NCI-H1436 treated with DMSO at 0.1 percent for 48 hours (cell line): ENCODE measurements at places on chromosomes 13 and 19.

GRCh38 chr19:18377026-18377425 lies 8.9 kb upstream of the GDF15 start:
- DNase-seq, result no peak

DNA sequence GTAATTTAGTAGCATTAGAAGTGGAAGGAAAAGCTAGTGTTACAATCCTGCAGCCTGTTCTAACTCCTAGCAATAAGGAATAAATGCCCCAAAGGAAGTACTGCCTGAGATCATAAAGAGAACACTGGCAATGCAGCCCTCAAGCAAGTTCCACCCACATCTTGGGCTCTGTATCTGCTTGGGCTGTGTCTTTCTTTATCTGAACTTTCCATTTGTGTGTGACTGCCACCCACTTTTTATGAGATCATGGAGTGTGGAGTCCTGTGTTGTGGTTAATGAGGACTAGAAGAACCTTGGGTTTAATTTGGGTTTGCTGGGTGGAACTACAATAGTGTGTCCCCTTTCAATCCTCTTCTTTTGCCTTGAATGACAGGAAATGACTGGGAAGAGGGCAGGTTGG lies 38.2 kb downstream of the RFXAP start:
- DNase-seq, result no peak

GRCh38 chr13:113207890-113208420 lies 514 bp downstream of the PCID2 start:
- DNase-seq, result no peak

- no peak for DNase-seq
Measured at GRCh38 chr13:30857018-30857417, 49.1 kb upstream of the MEDAG start.

DNA sequence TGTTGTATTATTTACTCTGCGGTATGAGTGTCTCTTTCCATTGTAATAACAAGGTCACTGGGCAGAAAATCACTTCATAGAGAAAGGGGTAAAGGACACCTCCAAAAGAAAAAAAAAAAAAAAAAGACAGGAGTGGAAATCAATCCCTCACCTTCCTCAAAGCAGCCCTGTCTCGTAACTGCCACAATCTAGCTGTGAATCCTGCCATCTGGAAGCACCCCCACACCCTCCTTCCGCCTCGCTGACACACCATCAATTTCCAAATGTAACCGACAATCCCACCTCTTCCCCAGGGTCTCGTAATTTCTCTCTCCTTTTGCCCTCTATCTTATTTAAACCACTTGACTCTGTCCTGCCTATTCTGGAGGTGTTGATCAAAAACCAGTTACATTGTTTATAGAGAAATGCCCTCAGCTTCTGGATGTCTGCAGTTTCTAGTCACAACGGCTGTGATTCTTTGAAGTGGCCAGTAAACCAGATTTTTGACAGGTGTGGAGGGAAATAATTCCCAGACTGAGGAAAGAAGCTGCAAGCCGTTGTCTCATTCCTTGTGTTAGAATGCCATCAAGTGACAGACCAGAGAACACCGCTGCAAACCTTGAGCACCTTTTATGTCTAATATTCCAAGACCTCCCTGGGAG lies 9.1 kb upstream of the POP4 start:
- DNase-seq, result no peak

GRCh38 chr13:45372189-45373161 lies 31.5 kb upstream of the TPT1 start:
- DNase-seq, result no peak

- DNase-seq, result no peak
Measured at GRCh38 chr13:37364007-37364406, 234.6 kb downstream of the POSTN start.

DNA sequence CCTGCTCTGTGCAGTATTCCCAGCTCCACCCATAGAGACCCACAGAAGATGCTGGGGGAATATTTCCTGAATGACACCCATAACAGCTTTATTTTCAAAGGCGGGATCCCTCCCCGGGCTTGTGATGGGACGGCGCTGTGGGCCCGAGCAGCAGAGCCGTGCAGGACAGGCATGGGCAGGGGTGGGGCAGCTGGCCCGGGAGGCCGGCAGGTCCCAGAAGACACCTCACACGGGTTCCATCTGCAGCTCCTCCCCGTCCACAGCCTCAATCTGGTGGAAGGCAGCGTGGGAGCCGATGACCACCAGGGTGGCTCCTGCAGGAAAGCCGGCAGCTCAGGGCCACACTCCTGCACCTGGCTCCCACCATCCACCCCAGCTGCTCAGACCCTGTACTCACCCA lies 2.5 kb downstream of the RABAC1 start:
- no peak for DNase-seq

DNA sequence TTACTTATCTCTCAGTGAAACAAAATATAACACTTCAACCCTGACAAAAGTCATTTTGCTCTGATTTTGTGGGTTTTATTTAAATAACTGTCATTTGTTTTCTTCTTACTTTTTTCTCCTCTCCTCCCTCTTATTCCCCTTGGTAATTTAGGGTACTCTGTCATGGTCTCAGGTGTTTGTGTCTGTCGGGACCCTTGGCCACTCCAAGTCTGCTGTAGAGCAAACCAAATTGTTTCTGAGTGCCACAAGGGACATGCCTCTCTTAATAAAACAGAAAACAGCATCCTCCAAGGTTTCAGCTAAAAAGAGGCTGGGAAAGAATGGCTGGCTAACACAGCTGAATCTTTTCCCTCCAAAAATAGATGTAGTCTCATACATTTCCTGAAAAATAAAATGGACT lies 573.1 kb upstream of the KLF12 start:
- no peak for DNase-seq

DNA sequence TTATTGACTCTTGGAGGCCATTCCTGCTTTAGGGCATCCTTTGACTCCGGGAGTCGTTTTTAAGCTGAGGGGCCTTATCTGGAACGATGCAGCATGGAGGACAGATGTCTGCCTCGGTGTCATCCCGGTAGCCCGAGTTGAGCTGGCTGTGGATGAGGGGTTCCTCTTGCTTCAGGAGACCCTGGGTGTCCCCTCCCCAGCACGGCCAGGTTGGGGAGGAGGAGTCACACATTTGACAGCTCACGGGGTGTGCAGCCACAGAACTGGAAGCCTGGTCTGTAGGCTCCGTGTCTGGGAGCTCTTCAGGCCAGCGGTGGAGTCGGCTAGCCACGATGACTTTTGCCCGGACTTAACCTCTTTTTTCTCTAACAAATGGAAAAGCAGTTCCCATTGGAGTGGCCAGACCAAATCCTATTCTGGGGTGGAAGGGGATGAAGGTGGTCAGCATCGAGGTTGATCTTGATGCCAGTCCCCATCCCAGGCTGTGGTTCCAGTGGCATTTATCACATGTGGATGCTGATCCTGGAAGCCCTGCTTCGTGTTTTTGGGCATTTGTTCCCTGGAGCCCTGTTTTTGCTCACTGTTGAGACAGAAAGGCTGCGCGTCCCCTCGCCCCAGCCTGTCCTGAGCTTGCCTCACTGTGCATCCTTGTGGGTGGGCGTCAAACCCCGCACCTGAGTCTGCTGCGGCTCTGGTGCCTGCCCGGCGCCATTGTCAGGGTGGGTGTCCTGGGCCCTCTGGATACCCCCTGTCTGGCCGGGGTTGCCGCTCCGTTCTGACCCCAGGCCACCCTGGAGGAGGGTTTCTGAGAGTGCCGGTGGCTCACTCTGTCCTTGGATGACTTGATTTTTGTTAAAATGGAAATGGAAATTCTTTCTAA lies 12.0 kb downstream of the TFDP1 start:
- no peak for DNase-seq

GRCh38 chr13:105291987-105292386 lies 1243.5 kb downstream of the EFNB2 start:
- DNase-seq, result no peak

DNA sequence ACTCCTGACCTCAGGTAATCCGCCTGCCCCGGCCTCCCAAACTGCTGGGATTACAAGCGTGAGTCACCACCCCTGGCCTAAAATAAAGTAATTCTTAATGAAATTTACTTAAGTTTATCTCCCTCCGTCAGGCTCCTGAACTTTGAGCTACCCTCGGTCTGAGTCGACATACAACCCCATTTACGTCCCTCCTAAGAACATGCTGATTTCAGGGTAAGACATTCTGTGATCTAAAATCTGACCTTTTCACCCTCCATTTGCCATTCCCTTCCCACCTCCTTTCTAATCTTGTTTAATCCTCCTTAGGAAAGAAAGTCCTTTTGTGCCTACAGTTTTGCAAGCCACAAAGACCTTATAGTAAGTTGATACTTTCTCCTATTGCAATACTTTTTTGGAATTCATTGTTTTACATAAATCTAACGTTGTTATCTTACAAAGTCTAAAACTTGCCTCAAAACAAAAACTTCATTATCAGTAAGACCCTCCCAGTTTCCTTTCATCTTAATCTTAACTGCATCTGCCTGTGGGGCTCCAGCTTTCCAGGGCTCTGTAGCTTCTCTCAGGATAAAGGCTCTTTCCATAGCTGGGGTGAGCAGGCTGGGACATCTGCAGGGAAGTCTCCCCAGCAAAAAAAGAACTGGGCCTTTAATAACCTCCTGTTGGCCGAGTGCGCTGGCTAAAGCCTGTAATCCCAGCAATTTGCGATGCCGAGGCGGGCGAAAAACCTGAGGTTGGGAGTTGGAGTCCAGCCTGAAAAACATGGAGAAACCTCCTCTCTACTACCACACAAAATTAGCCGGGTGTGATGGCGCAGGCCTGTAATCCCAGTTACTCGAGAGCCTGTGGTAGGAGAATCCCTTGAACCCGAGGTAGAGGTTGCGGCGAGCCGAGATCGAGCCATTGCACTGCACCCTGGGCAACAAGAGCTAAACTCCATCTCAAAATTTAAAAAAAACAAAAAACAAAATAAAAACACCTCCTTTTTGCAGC lies 143.1 kb downstream of the ZNF737 start:
- DNase-seq, result no peak

DNA sequence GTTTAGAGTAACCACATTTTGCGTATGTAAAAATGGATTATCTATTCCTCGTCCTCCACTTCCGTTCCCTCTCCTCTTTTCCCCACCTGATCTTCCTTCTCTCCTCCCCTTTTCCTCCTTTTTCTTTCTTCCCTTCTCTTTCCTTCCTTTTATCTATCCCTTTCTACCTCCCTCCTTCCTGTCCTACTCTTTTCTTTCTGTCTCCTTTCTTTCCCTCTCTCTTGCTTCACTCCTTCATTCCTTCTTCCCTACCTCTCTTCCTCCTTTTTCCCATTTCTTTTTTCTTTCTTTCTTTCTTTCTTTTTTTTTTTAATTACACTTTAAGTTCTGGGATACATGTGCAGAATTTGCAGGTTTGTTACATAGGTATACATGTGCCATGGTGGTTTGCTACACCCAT lies 688.4 kb upstream of the GPC6 start:
- no peak for DNase-seq

GRCh38 chr13:108104736-108105135 lies 110.6 kb downstream of the LIG4 start:
- DNase-seq, result no peak

DNA sequence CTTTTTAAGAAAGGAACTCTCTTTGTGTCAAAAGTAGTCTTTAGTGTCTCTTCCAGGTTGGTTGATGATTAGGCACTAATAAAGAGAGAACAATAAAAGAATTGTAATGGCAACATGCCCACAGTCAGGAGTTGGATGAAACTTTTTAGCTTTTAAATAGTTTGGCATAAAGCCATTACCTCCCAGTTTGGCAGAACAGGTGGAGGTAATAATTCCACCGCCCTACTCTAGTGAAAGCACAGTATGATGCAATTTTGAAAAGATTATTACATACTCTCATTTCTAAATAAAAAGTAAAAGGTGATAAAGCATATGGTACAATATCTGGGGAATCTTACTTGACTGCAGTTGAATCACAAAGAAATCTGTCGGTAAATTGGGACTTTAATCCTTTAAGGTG lies 497.6 kb downstream of the SUCLA2 start:
- no peak for DNase-seq

DNA sequence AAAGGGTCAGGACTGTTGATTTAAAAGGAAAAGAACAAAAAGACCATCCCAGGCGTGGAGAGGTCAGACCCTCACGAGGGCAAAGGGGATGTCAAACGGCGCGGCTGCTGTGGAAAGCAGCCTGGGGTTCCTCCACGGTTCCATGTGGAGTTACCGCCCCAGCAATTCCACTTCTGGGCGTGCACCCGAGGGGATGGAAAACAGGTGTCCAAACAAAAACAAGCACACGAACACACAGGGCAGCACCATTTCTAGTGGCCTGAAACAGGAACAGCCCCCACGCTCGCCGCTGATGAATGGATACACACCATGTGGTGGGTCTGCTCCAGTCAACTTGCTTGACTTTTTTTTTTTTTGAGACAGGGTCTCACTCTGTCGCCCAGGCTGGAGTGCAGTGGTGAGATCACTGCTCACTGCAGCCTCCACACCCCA lies 11.2 kb downstream of the AP3D1 start:
- DNase-seq, result no peak

DNA sequence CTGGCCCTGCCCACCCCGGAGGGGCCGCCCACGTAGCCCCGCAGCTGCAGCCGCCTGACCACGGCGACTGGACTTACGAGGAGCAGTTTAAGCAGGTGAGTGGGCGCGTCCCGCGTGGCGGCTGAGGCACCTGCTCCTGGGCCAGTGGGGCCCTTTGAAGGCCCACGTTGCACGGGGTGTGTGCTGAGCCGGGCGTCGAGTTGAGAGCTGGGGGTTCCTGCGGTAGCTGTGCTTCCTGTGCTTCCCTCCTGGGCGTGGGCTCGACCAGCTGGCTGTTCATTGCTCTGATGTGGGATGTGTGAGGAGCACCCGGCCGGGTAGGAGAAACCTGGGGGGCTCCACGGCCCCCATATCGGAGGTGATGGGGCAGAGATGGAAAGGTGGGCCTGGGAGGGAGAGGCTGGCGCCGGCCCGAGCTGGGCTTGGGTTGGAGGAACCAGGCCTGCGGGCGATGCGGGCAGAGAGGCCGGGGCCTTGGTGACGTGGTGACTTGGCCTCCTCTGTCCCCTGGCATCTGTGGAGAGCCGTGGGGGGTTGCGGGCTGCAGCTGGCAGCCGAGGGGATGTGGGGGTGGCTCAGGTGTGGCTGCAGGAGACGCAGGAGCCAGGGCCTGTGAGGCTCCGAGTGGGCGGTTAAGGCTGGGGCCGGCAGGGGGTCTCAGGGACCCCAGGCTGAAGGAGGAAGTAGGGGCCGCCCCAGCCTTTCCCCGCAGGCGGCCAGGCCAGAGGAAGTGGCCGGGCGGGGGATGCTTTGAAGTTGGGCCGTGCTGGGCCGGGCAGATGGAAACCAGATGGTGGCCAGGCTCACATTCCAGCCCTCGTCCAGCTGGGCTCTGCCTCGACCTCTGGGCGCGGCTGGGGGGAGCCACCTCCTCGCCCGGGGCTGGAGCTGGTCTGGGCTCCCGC lies 7.1 kb downstream of the ARID3A start:
- no peak for DNase-seq

DNA sequence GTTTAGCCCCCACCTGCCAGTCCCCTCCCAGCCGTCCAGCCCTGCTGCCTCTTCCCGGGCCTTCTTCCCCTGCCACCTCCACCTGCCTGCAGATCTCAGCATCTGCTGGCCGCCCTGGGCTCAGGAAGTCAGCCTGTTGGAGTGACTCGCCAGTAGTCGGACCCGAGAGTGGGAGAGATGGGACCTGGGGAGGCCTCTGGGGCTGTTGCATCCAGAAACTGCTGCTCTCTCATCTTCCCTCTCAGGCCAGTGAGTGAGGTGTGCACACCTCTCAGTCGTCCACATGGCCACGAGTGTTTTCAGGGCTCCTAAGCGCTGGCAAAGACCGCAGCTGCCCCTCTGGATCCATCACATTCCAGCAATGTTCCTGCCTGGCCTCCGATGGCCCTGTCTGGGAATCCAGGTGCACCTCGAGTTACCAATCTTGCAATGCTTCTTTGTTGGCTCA lies 151.8 kb upstream of the SOX1 start:
- DNase-seq, result no peak
